ENCODE measurements at places on chromosomes 6 and 20.

GRCh38 chr20:23508449-23509229, 17.7 kb downstream of the CST8 start:
- DNase-seq, result no peak

GRCh38 chr6:116492331-116493067, 18.9 kb upstream of the CALHM5 start:
- no peak for DNase-seq

DNA sequence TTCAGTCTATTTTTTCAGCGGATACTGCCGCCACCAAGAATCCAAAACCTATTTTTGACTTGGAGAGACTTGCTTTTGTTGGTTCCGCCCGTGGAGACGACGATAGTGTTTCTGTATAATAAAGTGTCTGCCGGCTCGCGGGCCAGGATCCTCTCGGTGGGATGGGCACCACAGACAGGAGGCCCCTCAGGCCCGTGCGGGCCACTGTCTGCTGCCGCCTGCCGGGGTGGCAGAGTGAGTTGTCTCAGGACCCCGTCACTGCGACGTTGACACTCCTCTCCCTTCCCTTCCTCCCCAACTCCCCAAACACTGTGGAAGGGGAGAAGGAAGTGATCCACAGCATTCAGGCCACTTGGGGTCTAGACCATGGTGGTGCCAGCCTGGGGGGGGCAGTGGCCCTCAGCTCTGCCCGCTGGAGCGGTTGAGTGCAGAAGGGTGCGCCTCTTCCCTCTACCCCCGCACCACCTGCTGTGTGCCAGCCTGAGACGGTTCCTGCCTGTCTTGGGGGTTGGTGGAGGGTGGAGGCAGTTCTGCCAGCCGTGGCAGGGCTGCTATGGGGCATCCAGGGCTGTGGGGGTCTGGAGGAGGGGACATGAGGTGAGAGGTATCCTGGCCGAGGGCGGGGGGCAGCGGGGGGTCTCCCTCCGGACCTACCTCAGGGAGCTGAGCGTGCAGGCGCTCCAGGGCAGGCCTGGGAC, 17.5 kb downstream of the RBM38 start:
- no peak for DNase-seq

DNA sequence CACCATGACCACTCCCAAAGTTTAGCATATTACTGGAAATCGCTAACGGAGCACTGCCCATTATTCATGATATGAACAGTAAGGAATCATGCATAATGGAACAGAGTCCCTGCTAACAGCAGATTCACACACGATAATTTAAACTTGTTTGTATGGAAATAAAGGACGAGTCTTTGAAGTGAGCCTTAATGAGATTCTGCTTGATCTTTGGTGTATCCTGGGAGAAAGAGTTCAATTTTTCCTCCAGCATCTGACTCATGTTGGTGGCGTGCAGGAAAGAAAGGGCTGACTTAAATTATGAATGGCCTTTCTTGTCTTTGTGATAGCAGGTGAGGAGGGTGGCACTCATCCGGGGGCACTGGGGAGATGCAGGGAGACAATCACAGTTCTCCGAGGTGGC, 194.6 kb downstream of the ZNF217 start:
- DNase-seq, result no peak

- no peak for DNase-seq
Measured at GRCh38 chr20:58147628-58148370, 80.7 kb downstream of the ANKRD60 start.

Measured in activated CD8-positive, alpha-beta memory T cell treated with anti-CD3 and anti-CD28 coated beads, Interleukin-2, amount 50 U/mL, for 48 hours (primary cell).